Stimulated activated CD4-positive, alpha-beta T cell treated with anti-CD3 and anti-CD28 coated beads, TNF-alpha, amount 100 ng/mL, for 4 hours (primary cell): ENCODE measurements at places on chromosomes 7 and 10.

DNA sequence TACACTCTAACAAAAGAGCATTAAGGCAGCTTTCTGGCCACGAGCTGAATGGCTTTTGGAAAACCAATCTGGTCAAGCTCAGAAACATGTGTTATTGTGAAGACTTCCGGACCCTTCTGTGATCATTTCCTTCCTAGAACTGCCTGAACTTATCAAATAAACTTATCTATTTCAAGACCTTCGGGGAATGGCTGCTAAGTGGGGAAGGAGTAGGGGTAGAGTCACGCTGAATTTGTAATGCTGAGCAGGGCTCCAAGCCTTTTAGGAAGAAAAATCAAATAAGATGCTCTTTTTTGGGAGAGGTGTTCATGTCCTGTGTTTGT, 56.6 kb downstream of the PAPSS2 start:
- DNase-seq = no peak

DNA sequence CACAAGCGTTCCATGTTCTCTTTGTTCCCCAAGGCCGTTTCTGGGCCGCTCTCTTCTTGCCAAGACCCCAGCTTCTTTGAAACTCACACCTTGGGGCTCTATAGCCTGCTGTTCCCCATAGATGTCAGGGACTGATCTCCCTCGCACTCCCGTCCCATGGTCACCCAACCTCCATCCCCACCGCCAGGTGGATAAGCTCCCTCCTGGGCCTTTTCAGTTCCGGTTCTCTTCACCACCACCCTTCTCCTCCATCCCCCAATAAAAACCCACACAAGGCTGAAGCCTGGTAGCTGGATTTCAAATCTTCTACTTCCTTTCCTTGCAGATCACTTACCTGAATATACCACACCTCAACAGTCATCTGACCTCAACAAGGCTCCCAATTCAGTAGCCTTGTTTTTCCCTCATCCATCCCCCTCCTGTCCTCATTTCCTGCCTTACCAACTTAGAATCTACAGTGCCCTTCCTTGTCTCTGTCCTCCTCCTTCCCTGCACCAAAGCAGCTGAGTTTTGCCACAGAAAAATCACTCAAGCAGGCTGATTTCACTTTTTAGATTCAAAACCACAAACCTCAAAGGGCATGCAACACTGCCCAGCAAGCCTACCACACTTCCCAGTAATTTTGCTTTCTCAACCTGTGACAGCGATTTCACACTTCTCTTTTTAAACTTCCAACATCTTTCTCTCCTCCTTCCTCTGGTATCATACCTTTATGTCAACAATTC, 7.7 kb downstream of the SLC37A3 start:
- DNase-seq = no peak

DNA sequence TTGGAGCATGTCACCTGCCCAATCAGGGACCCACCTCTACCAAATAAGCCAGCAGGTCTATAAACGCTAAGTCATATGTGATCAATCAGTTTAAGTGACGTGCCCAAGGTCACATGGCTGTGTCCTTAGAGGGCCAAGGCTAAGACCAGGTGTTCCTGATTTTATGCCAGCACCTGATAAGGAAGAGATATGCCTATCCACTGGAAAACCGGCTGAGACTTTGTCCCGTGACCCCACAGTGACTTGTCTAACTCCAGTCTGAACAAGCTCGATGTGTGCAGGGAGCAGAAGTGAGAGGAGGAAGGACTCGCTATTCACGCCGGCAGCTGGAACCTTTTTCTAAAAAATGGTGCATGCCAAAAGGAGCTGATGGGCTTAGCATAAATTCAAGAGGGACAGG, 57.0 kb downstream of the PRKAG2 start:
- no peak for DNase-seq

- DNase-seq = no peak
Measured at GRCh38 chr7:112930787-112931186, 140.6 kb upstream of the TMEM168 start.

DNA sequence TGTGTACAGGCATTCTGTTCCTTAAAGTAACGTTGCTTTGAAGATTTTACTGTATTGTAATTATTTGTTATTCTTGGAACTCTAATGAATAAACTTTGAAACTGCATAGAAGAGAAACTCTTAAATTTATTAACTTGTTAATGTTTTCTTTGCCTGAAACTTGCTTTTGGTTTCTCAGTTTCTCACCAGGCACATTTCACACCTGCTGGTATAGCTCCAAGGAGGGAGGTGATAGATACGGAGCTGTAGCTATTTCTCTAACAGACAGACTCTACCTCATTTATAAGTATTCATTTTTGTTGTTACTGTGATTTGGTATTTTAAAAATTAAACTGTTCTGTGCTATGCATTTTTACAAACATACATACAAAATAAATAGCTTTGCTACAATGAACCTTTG, 32.7 kb downstream of the R3HCC1L start:
- no peak for DNase-seq

DNA sequence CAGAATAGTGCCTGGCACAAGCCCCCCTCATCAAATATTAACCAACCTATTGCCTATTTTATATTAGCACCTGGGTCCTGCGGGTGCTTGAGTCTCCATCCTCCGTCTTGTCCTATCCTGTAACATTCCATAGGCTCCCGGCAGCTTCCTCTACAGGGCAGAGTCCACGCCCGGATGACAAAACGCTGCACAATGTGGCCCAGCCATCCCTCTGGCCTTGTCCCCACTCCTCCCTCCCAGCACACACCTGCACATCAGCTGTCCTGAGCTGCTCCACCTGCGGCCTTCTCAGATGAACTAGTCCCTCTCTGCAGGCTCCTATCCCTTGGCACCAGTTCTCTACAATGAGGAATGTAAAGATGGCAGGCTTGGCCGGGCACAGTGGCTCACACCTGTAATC, 153.5 kb upstream of the PDE1C start:
- no peak for DNase-seq

- DNase-seq = no peak
Measured at GRCh38 chr10:54908019-54908418, 107.0 kb upstream of the PCDH15 start.

DNA sequence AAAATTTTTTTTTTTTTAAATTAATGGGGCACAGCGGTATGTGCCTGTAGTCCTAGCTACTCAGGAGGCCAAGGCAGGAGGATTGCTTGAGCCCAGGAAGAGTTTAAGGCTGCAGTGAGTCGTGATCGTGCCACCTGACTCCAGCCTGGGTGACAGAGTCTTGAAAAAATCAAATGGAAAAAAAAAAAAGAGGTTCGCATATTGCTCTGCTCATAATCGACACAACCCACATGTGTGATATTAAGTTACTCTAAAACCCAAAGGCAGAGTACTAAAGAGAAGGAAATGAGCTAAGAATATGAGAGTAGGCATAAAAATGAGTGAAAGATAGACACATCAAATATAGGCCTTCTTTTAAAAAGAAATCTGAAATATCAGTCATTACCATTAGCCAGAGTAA, 66.3 kb downstream of the IGF2BP3 start:
- no peak for DNase-seq

DNA sequence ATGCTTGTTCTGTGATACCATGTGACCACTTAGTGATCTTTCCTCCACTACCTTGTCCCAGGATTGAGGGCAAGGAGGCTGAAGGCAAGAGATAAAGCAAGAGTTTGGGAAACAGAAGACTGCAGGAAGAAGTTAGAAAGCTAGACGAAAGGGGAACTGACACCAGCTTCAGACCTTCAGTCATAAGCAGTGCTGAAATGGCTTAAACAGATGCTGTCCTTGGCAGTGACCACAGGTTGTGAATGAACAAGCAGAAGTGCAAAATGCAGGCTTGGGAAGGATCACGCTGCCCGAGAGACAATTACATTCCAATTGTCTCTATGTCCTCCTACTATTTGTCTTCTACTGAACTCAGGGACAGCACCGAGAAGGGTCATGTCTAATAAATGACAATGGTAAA, 704.9 kb upstream of the AUTS2 start:
- DNase-seq = no peak

GRCh38 chr7:151038951-151039849, 9.1 kb upstream of the ASIC3 start:
- DNase-seq = peak; percentile 52

DNA sequence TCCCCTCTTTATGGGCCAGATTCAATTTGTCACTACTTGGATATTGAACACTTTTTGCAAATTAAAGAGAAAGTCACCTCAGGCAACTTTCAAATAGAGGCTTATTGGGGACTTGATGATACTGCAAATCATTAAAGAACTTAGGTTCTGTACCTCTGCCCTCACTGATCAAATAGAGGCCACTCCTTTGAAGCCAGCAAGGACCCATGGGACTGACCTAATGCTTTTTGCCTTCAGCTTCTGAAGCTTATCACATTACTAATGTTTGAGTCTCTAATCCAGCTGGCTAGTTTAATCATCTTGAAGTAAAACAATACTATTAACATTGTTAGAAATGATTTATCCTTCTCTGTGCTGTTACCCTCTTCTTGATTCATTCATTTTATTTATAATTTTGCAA, 93.0 kb upstream of the ZNF800 start:
- DNase-seq = no peak

- no peak for DNase-seq
Measured at GRCh38 chr7:20697351-20697750, 81.9 kb downstream of the ABCB5 start.

DNA sequence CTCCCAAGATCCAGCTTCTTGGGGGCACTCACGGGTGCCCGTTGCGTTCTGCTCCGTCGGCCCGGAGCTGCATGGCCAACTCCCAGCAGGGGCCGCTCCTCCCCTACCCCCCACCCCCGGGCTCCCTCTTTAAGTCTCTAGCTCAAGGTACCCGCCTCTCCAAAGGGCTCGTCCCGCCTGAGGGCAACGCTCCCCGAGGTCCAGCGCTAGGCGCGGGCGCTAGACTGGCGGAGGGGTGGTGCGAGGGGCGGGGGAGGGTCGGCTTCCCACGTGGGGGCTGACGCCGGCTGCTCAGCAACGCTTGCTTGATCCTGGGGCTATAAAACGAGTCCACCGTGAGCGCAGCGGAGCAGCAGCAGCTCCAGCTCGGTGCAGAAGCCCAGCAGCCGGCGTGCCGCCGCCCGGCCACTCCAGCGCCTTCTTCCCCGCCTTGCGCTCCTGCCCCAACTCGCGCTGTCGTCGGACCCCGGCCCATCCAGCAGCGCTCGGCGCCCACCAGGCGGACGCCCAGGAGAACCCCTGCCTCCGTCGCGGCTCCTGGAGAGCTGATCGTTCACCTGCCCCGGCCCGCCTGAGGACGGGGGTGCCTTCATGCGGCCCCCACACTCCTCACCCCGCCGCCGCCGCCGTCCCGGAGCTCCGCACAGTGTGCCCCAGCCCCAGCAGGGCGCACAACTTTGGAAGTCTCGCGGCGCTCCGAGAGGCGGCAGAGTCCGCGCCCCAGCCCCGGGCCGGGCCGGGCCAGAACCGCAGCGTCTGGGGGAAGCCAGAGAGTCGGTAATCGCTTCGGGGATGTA, at the start of gene ADRA2A:
ADRA2A (plus strand) TSS at position 348 of the 797 bp plus-strand sequence. CDS start 968 bp downstream, outside the sequence.
- DNase-seq = no peak

- no peak for DNase-seq
Measured at GRCh38 chr7:55423277-55423711, 58.2 kb downstream of the LANCL2 start.

DNA sequence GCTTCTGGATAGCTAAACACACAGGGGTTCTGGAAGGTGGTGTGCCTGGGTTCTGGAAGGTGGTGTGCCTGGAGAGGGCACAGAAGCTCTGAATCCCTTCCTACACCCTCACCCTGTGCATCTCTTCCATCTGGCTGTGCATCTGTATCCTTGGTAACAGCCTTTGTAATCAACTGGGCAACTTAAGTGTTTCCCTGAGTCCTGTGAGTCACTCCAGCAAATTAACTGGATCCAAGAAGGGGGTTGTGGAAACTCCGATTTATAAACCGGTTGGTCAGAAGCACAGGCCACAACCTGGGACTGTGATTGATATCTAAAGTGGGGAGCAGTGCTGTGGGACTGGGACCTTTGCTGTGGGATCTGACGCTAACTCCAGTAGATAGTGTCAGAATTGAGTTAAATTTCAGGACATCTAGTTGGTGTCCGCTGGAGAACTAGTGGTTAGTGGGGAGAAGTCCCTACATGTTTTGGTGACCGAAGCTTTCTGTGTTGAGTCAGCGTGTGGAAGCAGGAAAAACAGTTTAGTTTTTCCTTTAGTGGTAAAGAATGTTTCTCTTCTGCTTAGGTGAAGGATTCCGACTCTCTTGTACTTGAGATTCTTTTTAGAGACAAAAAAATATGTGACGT, 228.1 kb downstream of the BMPER start:
- DNase-seq = no peak

DNA sequence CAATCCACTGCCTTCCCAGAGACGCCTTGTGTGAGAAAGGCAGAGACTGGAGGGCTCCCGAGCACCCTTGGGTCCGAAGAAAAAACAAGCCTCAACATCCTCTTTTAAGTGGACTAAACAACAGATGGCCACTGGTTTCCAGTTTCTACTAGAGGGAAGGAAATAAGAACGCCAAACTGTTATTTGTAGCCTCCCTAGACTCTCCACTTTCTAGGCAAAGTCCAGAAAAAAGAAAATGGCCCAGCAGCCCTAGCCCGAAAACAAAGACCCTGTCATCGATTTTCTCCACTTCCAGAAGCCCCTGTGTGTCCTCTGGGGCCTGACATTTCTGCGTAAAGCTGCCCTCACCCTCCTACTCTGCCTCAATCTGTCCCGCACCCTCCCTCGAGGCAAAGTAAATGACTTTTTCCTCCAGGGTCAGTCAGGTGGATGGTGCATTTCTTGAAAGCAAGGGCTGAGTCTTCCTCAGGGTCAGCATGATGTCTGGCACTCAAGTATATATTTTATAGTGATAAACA, 6.0 kb downstream of the RGS10 start:
- no peak for DNase-seq

GRCh38 chr10:113047151-113047550, 97.1 kb downstream of the TCF7L2 start:
- no peak for DNase-seq

DNA sequence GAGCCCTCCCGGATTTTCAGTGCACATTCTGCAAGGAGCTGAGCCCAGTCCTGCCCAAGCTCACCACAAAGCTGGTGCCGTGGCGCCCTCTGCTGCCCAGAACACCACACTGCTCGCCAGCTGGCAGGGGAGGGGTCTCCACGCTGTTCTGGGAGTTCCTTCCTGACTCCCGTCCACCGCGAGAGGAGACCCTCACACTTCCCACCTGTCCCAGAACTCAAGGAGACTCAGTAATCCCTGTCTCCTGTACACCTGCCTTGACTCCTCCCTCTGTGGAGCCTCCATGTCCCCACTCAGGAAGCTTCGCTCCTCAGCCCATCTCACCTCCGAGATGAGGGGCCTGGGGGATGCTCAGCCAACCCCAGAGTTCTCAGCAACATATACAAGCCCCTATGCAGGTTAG, 11.3 kb downstream of the C10orf105 start:
- peak; percentile 39 for DNase-seq
